Kidney tubule cell (primary cell): ENCODE measurements at places on chromosomes 3 and 15.

GRCh38 chr3:12566976-12567375 is 10.1 kb downstream of the MKRN2 start:
- DNase-seq = no peak

- DNase-seq = no peak
Observed at GRCh38 chr3:132522353-132522752, 74.7 kb upstream of the ACKR4 start.

DNA sequence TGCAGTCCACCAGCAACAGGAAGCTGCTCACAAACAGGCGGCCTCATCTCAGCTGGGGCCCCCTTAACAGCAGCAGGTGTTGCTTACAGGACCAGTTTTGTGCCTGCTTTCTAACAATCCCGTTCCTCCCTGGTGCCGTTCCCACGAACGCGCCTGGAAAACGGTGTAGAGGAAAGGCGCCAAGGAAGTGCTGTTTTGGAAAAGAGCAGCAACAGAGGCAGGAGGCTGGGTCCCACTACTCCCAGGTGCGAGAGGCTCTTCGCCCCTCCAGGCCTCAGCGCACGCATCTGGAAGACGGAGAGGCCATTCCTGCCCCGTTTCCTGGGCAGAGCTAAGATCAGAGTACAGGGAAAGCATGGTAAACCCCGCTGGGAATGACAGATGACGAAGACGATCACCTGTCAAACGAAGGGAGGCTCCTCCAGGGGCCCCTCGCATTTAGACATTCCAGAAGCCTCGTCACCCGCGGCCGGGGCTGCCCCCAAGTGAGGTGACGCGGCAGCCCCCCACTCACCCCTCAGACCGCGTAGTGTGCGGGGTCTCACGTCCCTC is 603 bp downstream of the SCAPER start:
- DNase-seq = peak; percentile 52

GRCh38 chr3:2838546-2839157 is 271.5 kb downstream of the IL5RA start:
- DNase-seq = no peak

DNA sequence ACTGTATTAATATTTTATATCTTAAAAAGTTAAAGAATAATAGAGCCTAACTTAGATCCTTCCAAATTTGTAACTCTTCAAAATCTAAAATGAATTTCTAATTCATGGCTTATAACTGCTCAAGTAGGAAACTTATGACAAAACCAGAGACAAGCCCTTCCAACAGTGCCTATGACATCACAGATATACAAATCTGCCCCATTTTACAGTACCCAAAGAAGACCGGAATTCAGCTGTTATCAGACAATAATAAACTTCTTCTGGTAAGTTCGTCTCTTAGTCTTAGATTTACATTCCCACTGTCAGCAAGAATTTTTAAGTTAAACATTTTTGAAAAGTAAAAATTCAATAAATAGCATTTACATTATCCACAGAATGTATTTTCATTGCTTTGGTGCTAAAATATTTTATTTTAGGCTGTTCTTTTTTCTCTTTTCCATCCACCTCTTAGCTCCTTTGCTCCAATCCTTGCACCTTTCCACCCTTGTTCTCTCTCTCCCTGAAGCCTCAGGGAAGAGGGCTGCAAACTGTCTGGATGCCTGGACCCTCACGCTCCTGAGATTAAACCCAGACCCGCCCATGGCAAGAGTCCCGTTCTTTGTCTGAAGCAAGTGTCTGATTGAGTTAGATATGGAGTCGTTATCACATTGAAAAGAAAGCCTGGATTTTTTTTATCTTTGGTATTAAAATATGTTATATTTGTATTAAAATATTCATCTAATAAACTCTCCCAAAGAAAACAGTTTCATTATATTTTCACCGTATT is 312.7 kb downstream of the ZBTB20 start:
- no peak for DNase-seq

DNA sequence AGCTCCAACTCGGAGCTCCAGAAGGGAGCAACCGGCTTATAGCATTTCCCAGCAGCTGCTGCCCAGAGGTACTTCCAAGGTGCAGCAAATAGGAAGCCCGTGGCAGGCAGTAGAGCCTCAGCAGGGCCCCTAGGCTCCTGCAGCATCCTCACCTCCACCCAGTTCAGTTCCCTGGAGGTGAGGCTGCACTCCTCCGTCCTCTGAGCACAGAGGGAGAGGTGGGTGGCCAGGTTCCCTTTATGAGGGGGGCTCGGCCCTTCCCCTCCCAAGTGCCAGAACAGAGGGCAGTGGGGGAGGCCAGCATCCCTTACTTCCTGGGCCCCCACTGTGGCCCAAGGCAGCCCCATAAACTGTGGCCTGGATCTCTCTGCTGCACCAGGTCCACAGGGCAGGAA is 150.2 kb downstream of the ATP10A start:
- no peak for DNase-seq

DNA sequence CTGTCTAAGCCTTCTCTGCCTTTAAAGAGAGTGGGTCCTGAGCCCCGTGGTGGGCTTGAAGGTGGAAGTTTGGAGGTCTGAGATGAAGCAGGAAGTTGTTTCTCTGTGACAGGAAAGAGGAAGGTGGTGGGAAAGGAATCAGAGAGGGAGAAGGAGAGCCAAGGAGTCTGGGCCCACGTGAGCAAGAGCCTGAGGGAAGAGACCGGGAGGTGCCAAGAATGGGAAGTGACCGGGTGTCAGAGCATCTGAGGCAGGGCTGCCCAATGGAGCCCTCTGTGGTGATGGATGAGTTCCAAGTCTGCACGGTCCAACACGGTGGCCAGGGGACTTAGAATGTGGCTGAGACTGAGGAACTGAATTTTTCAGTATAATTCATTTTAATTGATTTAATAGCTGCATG is 24.6 kb downstream of the ALDH1L1 start:
- DNase-seq = no peak

- peak; percentile 79 for DNase-seq
Observed at GRCh38 chr3:4043867-4044575, 244.8 kb downstream of the LRRN1 start.

- peak; percentile 43 for DNase-seq
Observed at GRCh38 chr3:21894459-21895340, 143.7 kb upstream of the ZNF385D start.

- no peak for DNase-seq
Observed at GRCh38 chr15:56272454-56272853, 28.8 kb upstream of the RFX7 start.

DNA sequence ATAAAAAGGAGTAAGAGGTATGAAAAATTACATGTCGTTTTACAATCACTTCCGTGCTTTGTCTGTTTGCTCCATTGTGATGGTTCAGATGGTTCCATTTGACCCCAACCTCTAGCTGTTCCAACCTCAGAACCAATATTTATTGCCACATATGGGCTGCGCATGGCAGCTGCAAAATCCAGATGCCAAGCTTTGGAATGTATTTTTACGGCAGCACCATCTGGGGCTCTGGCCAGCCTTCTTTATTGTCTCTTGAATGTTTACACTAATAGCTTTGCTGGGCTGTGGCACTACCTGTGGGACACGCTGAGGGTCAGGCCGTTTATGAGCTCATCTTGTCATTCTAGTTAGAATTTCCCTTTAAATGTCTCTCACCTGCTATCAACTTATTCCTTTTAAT is 219.8 kb downstream of the ROBO2 start:
- DNase-seq = no peak

GRCh38 chr15:70518201-70519003 is 245.0 kb downstream of the UACA start:
- DNase-seq = no peak

- no peak for DNase-seq
Observed at GRCh38 chr3:61117045-61117898, 134.0 kb downstream of the FHIT start.

DNA sequence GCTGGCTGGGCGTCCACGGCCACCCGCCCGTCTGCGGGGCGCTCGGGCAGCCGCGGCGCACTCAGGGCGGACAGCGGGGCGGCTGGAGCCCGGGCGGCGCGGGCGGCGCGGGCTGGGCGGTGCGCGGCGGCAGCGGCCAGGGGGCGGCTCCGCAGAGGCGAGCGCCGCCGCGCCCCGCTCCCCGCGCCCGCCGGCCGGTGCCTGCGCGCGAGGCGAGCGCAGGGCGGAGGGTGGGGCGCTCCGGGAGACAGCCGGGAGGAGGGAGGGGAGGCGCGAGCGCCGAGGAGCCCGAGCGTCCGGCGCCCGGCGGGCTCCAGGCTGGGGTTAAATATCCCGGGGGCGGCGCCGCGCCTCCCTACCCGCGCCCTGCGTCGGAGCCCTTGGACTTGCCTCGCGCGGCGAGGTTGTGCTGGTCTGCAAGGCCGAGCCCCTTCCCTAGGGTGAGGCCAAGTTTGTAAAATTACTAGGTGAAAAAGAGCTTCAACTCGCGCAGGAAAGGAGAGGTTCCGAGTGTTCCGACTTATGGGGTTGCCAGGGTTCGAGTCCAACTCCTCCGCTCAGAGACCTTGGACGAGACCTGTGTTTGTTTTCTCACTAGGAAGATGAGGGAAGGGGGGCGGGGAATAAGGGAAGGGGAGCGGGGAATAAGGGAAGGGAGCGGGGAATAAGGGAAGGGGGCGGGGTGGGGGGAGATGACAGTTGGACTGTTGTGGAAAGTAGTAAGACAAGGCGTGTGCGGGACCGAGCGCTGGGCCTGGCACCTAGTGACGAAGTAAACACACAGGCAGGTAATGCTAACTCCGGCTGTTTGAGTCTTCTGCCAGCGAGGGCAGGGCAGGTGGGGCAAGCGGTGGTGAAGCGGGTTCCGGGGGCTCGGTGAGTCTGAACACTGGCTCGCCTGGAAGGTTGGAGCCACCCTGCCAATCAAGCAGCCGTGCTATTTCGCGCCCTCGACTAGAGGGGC is at the start of gene TNFAIP8L3:
Gene TNFAIP8L3 (minus strand): TSS at position 301 of the 964 bp plus-strand sequence. CDS start 311 bp downstream, outside the sequence.
- DNase-seq = no peak

GRCh38 chr3:57331078-57331610 is 38.7 kb upstream of the ASB14 start:
- no peak for DNase-seq

GRCh38 chr15:95325763-95326404 is 1004.6 kb upstream of the NR2F2 start:
- DNase-seq = peak; percentile 12

DNA sequence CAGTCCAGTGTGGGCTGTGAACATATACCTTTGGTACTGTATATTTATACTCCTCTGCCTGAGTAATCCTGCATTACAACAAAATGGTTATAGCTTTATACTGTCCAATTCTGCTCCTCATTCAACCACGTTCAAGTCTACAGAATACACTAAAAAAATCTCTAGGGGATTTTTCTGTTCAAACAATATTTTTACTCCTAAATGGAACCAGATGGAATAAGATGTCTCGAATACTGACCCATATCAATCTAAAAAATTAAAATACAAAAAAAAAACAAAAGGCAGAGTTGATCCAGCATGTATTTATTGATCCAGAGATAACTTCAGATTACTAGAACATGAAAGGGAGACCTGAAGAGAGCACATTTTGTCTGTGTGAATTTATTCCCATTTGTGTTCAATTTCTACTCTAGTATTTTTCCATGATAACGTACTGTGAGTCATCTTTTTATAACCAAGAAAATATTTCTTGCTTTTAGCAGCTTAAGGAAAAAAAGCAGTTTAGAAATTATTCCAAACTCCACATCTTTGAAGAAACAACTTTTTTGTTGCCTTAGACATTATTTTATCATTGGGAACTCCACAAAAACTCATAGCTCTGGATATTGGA is 910.7 kb downstream of the TBL1XR1 start:
- DNase-seq = no peak

- peak; percentile 59 for DNase-seq
Observed at GRCh38 chr15:65796610-65797078, 4.6 kb upstream of the DENND4A start.

DNA sequence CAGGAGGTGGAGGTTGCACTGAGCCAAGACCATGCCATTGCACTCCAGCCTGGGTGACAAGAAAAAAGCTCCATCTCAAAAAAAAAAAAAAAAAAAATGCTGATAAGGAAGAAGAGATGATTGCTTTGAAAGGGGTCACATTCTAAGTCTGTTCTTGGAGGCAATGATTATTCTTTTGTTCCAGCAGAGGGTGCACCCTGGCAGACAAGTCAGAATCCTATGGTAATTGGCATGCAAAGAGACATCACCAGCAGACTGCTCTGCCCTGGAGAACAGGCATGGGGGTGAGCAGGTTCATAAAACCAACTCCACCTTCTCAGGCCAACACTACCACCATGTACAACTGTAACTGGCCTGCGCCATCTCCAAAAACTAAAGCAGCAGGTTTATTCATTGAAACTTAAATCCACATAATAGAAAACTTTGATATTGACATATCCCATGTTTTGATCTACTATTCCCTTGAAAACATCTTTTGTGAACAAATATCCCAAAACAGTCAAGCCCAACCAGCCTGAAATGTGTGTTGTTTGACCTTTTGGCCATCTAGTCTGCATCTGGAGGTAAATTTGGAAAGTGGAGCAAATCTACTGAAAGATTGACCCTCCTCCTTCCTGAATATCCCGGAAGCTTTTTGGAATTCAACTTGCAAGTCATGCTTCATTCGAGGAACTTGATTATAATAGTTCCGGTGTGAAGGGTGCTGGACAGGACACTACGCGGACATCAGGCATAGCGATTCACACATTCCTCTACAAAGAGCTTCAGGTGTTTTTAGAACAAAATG is 100.3 kb downstream of the MECOM start:
- peak; percentile 64 for DNase-seq

- DNase-seq = no peak
Observed at GRCh38 chr3:63135367-63135766, 142.7 kb upstream of the SYNPR start.

GRCh38 chr3:115651087-115651486 is 27.8 kb downstream of the GAP43 start:
- DNase-seq = no peak

DNA sequence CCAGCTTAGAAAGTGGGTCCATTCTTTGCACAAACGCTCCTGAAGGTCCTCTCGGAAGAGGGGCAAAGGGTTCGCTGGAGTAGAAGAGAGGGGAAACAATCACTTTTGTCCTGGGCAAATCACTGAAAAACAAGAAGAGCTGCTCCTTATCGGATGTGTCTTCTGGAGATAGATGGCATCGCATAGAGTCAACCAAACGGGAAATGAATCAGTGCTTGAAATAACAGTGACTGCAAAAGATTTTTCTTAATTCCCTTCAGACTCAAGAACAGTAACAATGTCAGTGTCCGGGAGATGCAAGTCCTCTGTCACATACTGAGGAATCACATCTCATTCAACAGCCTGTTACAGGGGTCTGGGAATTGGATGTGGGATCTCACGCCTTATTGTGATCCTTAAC is 78.8 kb upstream of the PCSK6 start:
- DNase-seq = no peak

GRCh38 chr3:124876401-124876878 is 10.7 kb downstream of the ITGB5 start:
- DNase-seq = no peak

GRCh38 chr15:67110361-67110781 is 45.0 kb downstream of the SMAD3 start:
- DNase-seq = peak; percentile 94

DNA sequence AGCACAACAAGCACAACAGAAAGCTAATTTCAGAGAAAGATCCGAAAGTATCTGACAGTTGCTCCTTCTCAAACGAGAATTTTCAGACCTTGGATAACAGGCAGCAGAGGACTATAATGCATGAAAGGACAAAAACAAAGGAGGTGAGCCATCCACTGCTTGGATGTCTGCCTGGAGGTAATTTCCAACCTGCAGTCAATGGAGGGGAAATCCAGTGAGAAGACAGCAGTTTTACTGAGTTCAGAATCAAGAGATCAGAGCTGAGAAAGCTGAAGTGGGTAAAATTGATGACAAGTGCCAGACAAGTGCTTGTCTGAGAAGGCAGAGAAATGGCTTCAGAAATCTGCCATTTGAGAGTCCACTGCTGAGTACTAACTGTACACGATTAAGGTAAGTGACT is 22.1 kb downstream of the UBE3A start:
- peak; percentile 87 for DNase-seq
